Stimulated activated CD8-positive, alpha-beta memory T cell treated with anti-CD3 and anti-CD28 coated beads, Interleukin-7, amount 100 ng/mL, for 1 hour (primary cell): ENCODE measurements at places on chromosomes 7 and 10.

DNA sequence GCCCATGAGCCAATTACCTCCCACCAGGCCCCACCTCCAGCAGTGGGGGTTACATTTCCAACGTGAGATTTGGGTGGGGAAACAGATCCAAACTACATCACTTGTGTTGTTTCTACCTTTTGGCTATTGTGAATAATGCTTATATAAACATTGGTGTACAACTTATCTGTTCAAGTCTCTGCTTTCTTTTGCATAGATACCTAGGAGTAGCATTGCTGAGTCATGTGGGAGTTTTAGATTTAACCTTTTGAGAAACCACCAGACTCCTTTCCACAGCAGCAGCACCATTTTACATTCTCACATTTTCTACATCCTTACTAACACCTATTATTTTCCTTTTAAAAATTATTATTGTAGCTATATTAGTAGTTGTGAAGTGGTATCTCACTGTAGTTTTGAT is 14.4 kb upstream of the FRA10AC1 start:
- no peak for DNase-seq

GRCh38 chr7:7330997-7331396 is 148.7 kb downstream of the C1GALT1 start:
- DNase-seq: no peak

- no peak for DNase-seq
These were observed 36.5 kb downstream of the DDIT4 start for GRCh38 chr10:72310241-72310633.

GRCh38 chr7:79461660-79462059 is 8.2 kb upstream of the MAGI2 start:
- DNase-seq: no peak

DNA sequence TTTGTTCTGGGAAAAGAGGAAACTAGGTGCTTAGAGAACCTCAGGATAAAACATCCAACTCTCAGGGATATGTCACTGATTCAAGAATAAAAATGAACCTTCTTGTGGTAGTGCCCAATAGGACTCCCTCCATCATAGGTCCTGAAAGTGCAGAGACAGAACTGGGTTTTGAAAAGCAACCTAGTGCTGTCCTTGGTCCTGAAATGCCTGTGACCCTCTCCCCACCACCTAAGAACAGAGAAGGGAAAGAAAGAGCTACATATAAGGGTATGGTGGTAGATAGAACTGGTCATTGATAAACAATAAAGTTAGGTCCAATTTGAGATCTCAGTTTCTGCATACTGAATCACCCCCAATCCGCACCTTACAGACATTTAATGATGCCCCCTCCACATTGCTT is 953.3 kb downstream of the XPNPEP1 start:
- no peak for DNase-seq

DNA sequence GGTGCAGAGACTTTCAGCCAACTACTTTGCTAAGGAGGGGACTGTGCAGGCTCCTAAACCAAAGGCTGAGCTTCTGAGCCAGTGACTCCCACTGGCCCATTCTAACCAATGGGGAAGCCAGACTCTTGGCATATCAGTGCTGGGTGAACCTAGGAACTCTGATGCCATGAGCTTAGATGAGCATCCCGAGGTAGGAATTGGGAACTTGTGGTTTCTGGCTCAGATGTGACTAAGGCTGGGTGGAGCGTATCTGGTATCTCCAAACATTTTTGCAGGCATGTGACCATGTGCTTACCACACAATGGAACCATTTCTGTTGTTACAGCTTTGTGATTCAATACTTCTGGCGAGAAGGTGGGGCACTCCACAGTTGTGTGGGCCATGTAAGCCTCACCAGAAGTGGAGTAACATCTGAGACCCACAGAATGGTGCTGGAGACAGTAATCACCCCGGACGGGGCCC is 2.5 kb upstream of the AVPI1 start:
- no peak for DNase-seq

DNA sequence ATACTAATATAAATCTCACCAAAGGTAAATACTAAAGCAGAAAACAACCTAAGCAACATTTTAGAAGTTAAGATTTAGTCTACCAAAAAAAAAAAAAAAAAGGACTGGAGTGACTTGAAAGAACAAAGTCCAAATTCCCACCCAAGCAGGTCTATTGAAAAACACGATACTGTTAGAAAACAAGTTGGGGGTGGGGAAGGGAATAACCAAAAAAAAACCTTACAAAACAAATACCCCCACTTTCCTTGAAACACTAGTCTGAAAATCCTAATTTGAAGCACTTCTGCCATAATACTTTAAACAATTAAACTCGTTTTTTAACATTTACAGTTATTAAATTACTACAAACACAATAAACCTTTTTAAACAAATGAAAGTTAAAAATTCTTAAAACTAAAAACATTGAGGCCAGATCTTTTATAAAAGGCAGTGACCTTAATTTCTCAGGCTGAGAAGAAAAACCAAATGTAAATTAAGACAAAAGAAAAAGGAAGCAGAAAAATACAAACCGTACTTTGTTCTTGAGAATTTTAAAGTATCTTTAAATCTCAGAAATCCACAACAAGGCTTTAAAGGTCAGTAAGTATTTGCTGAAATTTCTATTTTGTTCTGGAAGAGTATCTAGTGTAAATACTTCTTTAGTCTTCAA is 135.1 kb downstream of the NRBF2 start:
- no peak for DNase-seq

DNA sequence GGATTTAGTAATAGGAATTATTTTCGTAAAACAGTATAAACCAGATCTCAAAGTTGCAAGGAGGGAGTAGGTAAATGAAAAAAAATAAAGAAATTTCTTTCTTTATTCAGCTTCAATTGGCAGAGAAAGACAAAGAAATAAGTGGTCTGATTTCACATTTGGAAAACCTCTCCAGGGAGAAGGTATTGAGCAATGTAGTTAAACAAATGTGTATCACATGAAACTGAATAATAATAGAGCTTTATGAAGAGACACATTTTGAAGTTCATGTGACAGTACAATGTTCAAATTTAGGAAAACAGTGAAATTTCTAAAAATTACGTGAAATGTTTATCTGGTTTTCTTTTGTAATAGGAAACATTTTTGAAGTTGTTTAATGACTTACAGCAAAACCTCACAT is 63.0 kb downstream of the TAX1BP1 start:
- no peak for DNase-seq

GRCh38 chr7:25305831-25306230 is 77.5 kb upstream of the NPVF start:
- DNase-seq: no peak

GRCh38 chr7:22561895-22562593 is 62.1 kb upstream of the STEAP1B start:
- DNase-seq: no peak

- no peak for DNase-seq
These were observed 16.5 kb downstream of the ECHDC3 start for GRCh38 chr10:11758527-11759236.

GRCh38 chr7:28626624-28627262 is 214.4 kb downstream of the CREB5 start:
- no peak for DNase-seq

GRCh38 chr7:132560825-132561529 is 15.3 kb downstream of the PLXNA4 start:
- DNase-seq: no peak

DNA sequence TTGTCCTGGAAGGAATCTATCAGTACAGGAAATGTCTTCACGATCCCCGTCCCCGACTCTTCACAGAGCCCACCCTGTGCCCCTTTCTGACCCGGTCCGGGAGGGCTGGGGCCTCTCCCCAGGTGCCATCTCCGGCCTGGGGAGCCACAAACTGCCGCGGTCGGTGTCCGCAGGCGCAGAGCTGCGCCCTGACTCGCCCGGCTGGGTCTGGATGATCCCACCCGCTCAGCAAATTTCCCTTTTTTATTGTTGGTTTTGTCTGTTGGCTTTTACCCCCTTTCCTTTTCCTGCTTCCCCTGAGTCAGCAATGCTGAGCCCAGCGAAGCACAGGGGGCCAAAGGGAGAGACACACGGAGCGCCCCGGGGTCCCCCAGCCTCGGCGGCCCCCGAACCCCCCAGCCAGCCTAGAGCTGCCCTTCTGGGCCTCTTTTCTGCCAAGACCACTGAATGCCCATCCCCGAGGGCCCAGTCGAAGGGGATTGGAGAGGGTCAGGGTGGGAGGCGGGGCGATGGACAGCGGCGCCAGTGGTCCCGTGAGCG is 30.9 kb downstream of the LEP start:
- DNase-seq: no peak

- no peak for DNase-seq
These were observed 179 bp downstream of the PDE1C start for GRCh38 chr7:32070051-32070405.

- no peak for DNase-seq
These were observed 308.4 kb downstream of the SKIDA1 start for GRCh38 chr10:21217107-21217506.

GRCh38 chr7:16040346-16040745 is 353.9 kb upstream of the MEOX2 start:
- no peak for DNase-seq

DNA sequence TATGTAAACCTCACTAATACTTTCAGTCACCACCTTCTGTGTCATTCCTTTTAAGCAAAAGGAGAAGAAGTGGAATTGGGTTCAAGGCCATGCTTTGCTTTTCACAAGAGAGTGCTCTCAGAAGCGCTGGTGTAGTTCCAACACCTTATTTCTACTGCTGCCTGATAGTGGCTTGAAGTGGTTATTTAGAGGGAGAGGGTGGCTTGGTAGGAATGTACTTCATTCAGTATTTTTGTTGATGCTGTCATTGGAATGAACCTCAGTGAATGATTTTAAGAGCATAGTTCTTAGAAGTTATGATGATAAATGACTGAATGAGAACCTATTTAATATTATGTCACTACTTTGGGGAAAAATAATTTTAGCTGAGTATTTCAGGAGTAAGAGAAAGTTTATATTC is 396.7 kb downstream of the EXOC4 start:
- DNase-seq: no peak

DNA sequence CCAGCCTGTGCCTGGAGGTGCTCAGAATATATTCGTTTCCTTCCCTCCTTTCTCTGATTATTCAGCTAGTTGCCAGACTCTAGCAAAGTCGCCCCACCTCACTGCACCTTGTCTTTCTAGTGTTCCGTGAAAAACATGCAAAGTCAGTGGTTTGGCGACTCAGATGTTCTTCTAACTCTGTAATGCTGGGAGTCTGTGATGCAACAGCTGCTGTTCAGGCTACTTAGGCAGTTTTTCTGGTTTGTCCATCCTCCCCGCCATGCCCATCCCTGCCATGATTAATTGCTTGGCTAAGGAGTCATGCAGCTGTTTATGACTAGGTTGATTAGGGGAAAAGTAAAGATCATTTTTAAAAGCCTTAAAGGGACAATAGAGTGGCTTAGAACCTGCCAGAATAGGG is 99.4 kb downstream of the MTPN start:
- no peak for DNase-seq

DNA sequence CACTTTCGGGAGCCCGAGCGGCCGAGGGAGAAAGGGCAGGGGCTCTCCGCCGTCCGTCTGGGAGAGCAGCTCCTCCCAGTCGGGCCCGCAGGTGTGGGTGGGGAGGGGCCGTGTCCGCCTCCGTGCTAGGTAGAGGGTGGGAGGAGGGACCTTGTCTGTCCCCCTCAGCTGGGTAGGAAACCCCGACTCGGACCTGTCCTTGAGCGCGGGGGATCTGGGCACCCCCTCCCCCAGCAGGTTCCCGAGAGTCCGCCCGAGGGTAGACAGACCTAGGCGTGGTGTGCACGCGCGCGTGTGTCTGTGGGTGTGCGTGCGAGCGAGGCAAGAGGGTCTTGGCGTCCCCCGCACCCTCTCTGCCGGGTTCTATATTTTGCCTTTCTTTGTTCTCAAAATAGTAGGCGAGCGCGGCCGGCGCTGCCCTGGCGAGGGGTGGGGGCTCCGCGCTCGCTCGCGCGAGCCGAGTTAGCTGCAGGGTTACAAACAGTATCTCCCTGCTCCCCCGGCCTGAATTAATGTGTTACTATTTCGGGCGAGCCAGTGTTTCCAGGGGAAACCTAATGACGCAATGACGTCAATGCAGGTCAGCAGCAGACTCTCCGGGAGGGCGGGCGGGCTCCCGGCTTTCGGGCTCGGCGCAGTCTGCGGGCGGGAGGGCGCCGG is 73.9 kb upstream of the LEP start:
- no peak for DNase-seq

DNA sequence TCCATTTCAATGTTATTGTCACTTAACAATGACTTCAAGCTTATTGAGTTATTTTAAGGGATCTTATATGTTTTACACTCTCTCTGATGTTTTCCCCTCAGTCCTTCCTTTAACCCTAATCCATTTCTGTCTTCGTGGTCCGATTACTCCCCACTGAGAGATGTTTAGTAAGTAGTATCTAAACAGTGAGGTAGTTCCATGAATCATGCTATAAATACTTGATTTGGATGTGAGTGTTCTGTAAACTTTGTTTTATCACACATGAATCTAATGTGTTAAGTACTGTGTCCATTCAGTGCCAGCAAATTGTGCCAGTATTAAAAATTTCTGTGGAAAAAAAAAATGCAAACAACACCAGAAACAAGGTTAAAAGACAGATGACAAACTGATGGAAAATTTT is 18.6 kb downstream of the RPP30 start:
- no peak for DNase-seq

DNA sequence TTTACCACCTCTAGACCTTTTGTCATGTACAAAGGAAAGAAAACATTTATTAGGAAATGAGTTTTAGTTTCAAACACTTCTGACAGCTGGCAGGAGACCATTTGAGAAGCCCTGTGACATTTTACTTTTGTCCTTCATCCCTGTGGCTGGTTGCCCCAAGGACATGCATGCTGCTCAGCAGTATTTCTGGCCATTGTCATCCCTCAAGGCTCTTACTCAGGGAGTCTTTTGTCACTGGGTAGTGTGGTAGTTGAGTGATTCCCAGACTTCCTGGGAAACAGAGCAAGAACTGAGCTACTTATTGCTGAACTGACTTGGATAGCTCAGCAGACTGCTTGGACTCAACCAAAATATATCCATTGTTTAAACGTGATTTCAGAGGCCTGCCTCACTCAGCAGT is 142.8 kb downstream of the LRRC4 start:
- no peak for DNase-seq

GRCh38 chr7:17038783-17039170 is 157.0 kb upstream of the AGR3 start:
- no peak for DNase-seq

DNA sequence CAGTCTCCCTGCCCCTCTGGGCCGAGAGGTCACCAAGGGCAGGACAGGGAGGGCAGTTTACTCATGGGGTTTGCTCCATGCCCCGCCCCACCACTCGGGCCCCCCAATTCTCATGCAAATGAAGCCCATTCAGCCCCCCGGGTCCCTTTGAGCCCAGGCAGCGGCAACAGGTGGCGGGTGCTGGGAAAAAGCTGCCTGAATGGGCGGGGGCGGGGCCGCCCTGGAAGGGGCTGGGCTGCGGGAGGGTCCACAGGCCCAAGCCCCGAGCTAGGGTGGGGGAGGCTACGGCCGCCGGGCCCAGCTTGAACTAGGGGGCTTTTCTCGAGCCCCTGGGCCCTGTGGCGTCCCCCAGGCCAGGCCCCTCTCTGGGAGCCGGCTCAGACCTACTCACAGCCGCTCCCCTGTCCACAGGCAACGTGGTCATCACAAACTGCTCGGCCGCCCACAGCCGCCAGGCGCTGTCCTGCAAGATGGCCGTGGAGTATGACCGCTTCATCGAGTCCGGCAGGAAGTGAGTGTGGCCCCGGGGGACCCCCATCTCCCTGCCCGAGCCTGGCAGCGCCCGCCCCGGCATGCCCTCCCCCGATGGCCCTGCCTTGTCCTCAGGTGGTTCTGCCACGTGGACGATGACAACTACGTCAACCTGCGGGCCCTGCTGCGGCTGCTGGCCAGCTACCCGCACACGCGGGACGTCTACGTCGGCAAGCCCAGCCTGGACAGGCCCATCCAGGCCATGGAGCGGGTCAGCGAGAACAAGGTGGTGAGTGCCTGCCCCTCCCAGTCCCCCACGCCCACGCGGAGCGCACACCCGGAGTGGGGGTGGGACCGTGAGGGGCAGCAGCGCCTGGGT is 5.5 kb downstream of the LFNG start:
- DNase-seq: no peak
